CD4-positive, CD25-positive, alpha-beta regulatory T cell (primary cell): ENCODE measurements at places on chromosomes 6 and 20.

GRCh38 chr20:57482796-57483195 is 42.1 kb downstream of the CTCFL start:
- DNase-seq = no peak

DNA sequence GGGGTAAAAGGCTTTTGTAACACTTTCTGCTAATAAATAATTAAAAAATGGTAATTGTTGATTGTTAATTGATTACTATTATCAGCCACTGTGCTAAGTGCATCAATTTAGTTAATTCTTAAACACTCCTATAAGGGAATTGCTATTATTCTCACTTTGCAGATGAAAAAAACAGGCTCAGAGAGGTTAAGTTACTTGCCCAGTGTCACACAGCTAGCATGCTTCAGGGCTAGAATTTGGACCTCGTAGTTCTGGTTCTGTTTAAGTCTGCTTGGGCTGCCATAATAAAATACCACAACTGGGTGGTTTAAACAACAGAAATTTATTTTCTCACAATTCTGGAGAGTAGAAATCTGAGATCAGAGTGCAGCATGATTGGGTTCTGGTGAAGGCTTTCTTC is 164.8 kb upstream of the TBX18 start:
- DNase-seq = no peak

DNA sequence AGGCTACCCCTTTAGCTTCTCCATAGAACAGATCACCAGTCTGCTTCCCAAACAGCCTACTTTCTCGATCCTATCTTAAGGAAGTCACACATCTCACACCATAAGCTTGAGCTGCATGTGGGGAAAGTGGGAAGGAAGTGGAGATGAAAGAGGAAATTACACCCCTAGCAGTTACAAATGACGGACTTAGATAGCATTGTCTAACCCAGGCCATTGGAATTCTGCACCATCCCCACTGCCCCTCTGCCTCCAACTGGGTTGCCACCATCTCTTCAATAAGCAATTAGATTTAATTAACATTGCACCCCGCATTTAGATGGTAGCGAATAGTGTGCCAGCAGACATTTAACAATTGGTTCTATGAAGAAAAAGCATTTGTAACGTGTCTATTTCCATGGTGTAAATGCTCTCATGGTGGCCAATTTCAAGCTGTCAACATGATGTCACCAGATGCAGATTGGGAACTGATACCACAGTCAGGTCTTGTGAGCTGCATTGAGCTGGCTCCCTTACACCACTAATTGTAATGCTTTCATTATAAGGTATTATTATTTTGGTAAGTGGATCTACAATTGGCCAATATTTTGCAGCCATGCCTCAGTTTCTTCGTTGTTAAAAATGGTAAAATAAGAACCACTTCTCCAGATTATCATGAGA is 124.7 kb downstream of the CD24 start:
- DNase-seq = no peak

- DNase-seq = no peak
These were observed 107.2 kb downstream of the ASXL1 start for GRCh38 chr20:32465092-32465900.

- no peak for DNase-seq
These were observed 303.6 kb upstream of the PRND start for GRCh38 chr20:4418141-4418540.

- DNase-seq = no peak
These were observed 44.1 kb downstream of the NEDD9 start for GRCh38 chr6:11188161-11188915.

GRCh38 chr20:17536944-17537444 is 5.8 kb upstream of the BFSP1 start:
- peak; percentile 38 for DNase-seq

- DNase-seq = no peak
These were observed 3.4 kb downstream of the ASF1A start for GRCh38 chr6:118897386-118897785.

- DNase-seq = peak; percentile 38
These were observed 31.7 kb upstream of the IL20RA start for GRCh38 chr6:137076277-137077068.

DNA sequence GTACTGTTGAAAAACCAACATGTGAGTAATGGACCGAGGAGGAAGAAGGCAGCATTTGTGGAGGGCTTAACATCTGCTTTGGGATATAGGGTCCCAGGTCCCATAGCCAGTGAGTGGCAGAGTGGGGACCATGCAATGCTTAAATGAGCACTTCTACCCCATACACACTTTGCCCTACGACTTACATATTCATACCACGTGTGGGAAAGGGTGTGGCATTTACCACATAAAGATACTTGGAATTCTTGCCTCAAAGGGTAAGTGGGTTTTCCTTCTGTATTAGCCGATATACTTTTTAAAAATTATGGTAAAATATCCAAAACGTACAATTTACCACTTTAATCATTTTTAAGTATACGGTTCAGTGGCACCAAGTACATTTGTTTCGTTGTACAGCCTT is 199.3 kb downstream of the BACH2 start:
- no peak for DNase-seq

DNA sequence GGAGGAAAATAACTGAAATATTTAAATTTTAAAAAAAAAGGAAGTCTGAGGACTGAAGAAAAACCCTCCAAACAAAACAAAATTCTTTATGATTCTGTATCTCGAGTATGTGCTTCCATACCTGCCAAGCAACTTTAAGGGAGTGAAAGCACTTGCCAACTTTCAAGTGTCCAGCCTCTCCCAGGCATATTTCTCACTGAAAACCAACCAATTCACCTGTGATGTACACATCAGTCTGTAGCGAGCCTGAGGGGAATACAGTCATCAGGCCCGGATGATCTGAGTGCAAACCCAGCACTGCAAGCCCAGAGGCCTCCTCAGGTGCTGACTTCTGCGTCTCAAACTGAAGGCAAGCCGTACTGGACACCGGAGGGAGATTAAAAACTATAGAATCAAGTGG is 164.8 kb upstream of the NT5E start:
- DNase-seq = no peak

DNA sequence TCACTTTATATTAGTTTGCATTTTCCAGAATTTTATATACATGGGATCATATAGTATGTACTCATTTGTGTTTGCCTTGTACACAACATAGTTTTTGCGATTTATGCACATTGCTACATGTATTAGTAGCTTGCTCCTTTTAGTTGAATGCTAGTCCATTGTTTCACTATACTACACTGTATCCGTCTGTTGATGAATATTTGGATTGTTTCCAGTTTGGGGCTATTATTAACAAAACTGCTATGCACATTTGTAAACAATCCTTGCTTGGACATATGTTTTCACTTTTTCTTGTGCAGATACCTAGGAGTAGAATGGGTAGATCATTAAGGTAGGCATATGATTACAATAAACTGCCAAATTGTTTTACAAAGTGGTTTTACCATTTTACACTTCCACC is 3.9 kb upstream of the LRRC1 start:
- DNase-seq = no peak

- no peak for DNase-seq
These were observed 67.5 kb upstream of the NRN1 start for GRCh38 chr6:6074190-6074589.

- DNase-seq = no peak
These were observed 1.8 kb downstream of the GTPBP2 start for GRCh38 chr6:43627008-43627825.

DNA sequence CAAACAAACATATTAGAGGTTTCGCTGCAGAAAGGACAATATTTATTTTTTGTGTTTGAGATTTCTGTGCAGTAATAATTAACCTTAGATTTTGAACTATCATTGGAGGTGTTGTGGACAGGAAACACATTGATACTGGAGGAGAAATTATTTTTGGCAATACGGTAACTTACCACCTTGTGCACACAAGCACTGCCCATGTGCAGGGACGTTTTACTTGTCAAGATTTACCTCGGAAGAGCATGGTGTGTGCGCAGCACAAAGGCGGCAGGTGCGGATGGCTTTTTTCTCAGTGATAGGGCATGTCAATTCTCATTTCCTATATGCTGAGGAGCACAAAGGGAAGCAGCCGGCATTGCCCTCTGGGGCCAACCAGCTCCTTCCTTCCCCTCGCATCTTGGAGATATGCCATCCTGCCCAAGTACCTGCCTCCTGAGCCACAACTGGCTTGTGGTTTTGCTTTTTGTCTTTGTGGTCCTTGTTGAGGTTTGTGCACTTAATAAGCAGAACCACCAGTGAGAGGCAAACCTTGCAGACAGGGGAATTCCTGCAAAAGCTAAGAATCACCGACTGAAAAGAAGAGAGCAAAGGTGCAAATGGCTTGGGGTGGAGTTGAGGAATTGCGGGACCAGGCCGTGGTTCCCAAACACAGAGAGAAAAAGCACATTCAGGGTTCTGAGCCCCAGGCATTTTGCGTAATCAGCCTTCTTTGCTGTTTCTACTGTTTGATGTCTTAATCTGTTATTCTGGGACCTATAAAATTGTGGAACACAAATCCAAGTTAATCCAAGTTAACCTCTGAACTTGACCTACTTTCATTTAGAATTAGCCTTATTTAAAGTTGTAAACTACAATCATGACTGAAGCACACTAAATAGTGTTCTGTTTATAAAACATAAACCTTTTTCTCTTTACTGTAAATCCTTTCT is 21.9 kb downstream of the SAMD5 start:
- no peak for DNase-seq

GRCh38 chr6:43766964-43767461 is 3.0 kb upstream of the VEGFA start:
- no peak for DNase-seq

DNA sequence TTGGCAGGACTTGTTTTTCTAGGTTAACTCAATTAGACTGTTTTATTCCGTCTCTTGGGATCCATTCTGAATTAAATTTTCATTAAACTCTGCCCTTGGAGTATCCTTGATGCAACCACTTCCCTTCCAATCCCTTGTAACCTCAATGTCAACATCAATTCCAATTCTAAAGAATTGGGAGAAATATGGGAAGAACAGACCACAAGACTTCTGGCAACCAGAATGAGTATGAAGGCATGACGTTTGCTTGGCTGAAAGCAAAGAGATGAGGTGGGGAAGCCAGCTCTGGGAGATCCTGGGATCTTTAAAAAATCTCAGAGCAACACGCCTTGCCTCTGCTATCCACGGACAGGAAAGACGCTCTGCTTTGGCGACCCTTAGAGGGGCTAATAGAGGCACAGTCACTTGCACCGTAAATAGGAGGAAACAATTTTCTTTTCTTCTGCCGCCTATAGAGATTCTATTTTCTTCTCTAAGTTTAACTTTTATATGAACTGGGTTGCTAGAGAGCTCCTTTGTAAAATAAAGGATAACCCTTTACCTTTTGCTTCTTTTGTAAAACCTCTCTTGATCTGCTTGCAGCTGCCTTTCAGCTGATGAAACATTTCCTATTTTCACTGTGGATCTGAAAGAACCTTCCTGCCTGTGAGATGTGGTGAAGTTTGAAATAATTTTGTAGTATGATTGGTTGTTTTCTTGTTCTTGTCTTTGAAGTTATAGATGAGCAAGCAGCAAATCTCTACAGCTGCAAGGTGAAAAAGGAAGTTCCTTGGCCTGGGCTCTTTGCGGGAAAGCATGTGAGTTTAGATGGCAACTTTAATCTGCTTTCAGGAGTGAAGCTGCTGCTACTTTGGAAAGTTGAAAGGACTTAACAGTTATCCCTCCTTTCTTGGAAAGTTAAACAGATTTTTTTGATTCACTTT is at the start of gene ASIP:
Gene ASIP (plus strand): TSS at position 731 of the 923 bp plus-strand sequence. CDS start 18,952 bp downstream, outside the sequence.
- no peak for DNase-seq

DNA sequence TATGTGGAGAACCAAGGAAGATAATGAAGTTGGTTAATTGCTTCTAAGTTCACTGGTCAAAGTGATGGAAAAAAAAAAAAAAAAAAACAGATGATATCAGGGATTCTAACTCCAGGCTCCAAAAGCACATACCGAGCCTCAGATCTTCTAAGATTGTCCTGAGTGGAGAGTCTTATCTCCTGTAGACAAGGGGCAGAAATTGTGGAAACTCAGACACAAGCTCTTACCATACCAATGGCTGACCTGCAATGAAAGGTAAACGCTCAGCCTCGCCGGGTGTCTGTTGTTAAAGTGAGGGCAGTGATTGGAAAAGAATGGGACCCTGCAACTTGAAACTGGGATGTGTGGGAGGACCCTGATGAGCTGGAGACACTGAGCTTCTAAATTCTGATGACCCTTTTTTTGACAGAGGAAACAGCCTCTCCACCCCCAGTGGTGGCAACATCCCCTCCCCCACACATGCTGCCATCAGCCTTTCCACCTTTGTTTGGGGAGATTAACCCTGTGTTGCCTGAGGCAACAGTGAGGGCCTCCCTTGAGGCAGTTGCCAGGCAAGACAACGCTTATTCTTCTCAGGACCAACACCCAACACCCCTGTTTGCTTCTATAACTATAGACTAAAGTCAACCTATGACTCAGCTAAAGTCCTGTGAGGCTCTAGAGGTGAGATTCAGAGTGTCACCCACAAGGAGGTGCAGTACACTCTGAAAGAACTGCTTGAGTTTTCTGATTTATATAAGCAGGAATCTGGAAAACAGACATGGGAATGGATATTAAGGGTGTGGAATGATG is 154.0 kb downstream of the THBS2 start:
- no peak for DNase-seq

GRCh38 chr6:135128268-135128914 is 52.7 kb upstream of the MYB start:
- DNase-seq = peak; percentile 78

DNA sequence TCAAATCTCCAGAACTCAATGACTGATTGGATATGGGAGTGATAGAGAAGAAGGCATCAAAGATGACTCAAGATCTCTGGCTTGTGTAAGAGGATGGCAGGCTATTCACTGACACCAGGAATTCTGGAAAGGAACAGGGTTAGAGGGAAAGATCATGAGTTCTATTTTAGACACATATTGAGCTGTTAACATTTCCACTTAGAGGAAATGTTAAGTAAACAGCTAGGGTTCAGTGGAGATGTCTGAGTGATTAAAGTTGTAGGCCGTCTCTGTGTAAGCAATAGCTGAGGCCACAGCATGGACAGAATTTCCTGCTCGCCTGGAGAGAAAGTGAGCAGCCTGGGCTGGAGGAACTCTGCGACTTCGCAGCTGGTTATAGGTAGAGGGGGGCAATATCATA is 21.0 kb downstream of the ZC3H12D start:
- no peak for DNase-seq

- peak; percentile 94 for DNase-seq
These were observed 9.8 kb upstream of the MAPK13 start for GRCh38 chr6:36120539-36120938.

- DNase-seq = no peak
These were observed 162.0 kb upstream of the EPHA7 start for GRCh38 chr6:93581371-93581770.

DNA sequence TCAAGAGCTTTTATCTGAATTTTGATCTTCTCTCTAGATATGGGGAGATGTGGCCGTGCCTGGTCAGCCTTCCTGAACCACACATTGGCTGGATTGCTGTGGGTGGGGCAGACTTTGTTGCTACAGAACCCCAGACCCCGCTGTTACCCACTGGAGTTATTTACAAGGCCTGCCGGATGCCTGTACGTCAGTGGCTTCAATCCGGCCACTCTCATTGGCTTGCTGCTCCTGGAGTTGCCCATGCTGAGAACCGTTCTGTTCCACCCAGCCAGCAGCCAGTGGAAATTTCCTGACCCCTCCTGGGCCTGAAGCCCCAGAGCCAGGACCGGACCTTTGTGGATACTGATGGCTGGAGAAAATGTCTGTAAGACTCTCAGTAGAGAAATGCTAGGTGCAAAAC is 101.9 kb downstream of the TFAP2C start:
- no peak for DNase-seq
